Muscle of arm (tissue), 14 donors: ENCODE measurements at places on chromosomes 1 and 21.

GRCh38 chr1:177368255-177368654 lies 197.5 kb downstream of the BRINP2 start:
- no peak for DNase-seq

- no peak for DNase-seq
These were observed 34.9 kb upstream of the NTNG1 start for GRCh38 chr1:107105914-107106313.

DNA sequence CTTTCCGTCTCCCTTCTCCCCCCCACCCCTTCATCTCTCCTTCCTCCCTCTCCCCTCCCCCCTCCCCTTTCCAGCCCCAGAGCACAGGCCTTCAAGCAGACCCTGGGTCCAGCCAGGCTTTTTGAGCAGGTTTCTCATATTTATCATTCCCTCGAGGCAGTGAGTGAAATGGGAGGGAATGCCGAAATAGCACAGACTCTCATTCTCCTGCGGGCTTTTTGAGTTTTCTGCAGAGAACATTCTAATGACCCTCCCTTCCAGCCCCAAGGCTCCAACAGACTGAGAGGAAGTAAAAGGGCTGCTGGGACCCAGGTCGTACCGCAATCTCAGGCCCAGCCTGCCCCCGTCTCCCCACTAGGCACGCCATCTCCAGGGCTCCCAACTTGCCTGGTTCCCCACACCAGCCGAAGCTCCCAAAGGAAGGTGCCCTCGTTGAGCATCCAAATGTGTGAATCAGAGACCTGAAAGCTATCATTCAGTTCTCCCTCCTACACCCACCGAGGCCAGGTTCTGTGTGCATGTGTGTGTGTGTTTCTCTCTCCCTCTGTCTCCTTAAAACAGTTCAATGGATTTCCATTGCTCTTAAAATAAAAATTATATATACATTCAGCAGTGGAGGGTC lies 22.3 kb downstream of the ACTA1 start:
- no peak for DNase-seq

DNA sequence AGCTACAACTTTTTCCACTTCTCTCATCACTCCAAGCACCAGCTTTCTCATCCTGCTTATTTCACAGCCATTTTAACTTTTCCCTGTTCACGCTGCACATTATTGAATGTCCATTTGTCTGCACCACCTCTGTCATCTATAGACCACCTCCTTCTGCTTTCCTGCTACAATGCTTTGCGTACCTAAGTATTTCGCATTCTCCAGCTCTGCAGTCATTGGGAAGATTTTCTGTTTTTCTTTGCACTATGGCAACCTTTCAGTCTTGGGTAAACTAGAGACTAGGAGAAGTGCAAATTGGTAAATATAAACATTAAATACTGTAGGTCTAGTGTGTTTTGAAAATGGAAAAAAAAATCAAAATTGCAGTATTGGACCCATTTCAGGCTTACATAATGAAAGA lies 835 bp downstream of the CCDC30 start:
- DNase-seq, result no peak

GRCh38 chr1:94339206-94339927 lies 78.8 kb upstream of the ABCD3 start:
- DNase-seq, result no peak

DNA sequence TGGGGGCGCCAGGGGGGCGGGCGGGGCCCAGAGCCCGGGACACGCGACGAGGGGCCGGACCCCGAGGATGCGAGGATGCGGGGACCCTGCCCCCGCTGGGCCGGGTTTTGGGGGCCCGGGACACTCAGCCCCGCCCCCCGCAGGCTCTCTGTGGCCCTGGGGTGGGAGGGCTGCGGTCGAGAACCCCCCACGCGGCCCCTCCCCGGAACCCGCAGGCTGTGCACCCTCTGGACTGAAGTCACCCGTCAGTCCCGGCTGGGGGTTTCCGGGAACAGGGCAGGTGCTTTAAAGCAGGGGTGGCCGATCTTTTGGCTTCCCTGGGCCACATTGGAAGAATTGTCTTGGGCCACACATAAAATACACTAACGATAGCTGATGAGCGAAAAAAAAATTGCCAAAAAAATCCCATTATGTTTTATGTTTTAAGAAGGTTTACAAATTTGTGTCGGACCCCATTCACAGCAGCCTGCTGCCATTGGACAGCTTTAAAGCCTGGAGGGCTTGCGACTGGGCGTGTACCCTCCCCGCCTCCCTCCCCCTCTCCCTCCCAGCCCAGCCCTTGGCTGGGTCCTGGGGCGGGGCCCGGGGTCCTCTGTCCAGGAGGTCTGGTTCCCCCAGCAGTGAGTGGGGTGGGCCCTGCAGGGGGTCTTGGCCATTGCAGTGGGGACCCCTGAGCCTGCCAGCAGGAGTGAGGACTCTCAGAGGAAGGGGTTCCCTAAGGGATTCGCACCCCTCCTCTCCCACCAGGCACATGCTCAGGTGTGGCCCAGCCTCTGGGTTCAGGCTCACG lies 21.6 kb upstream of the C1orf159 start:
- no peak for DNase-seq

GRCh38 chr1:218803351-218803997 lies 370.2 kb upstream of the LYPLAL1 start:
- no peak for DNase-seq

DNA sequence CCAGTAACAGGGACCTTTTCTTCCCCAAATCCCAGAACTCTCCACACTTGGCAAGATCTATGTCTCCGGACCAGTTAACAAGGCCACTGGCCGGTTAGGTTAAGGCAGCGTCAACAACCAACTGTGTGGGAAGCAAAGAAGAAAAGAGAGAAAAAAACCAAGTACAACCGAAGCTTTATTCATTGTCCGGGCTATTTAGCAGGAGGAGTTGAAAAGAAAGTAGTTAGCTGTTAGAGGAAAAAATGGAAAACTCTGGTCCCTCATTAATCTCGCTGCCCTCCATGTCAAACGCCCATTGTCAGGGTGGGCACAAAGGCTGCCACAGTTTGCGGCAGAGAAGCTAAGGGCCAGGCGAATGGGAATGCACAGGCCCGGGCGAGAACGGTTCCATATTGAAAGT lies 49.3 kb upstream of the GRIK3 start:
- no peak for DNase-seq

DNA sequence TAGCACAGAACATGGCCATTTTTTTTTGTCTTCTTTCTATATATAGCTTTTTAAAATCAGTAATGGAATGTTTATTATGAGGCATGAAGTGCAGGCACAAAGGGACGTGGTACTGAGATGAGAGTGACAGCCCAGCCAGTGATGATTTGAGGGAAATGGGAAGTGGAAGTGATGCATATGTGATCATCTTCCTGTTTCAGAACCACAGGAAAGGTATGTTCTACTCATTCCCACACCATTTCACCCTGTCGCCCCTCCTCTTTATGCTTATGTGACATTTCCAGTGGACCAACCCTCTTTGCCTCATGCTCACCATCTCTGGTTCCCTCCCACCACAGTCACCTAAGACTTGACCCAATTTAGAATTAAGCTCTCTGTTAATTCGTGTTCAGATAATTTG lies 24.3 kb downstream of the PTGS2 start:
- DNase-seq, result no peak

DNA sequence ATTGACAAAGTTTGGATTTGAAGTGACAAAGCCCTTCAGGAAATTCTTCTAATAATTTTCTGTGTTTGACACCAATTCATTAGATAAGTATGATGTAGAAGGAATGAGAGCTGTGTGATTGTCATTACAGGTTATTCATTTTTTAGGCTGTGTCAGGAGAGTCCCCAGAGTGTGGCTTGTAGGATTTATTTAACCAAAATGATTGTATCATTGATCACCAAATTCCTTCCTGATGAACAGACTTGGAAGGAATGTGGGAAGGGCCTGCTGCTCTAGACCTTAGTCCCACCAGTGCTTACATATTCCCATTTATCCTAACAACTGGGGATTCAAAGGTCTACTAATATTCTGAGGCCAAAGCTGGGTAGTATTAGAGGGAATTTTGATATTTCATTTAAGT lies 383.3 kb upstream of the KAZN start:
- DNase-seq, result no peak

DNA sequence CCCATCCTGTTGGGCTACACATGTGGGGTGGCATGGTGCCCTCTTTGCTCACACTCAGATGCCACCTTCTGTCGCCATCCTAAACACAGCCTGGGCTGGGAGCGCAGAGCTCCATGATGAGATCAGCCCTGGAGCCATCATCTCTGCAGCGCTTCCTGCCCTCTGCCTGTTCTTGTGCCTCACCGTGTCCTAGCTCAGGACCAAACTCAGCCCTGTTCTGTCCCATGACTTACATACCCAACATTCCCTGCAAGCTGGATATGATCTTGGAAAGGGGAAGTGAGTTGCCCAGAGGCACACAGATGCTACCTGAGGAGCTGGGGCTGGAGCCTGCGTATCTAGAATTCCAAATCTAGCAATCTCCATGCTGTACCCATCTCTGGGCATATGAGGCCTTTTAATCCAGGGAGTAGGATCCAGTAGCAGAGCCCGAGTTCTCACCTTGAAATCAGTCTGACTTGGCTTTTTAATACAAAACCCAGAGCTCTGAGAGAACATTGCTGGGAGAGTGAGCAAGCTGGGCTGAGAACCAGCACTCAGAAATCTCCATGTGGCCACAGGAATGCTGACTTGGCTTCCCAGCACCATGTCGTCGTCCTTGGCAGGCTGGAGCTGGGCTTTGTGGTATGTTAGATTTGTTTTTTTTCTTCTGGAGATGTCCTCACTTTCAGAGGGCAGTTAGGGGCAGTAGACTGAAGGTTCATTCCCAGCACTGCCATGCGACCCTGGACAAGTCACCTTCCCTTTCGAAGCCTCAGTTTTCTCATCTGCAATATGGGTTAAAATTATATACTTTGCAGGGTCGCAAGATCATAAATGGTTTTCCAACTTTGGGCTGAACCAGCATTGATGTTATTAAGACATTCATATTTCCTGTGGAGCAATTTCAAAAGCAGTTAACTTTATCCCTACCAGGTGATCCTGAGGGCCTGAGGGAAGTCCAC lies 2.6 kb downstream of the ALPL start:
- DNase-seq, result peak; percentile 51

DNA sequence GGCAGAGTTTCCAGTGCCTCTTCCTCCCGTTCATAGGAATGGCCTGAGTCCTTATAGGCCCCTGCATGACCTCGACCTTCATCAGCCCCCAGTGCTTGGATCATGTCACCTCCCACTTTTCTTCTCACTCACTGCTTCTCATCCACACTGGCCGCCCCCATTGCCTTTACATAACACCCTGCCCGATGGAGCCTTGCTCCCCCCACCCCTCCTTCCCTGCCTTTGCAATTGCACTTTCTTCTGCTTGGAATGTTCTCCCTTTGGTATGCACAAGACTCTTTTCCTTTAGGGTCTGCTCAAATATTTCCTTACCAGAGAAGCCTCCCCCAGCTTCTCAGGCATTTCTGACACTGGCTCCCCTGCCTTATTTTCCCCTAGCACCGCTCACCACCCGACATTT lies 125.2 kb upstream of the KCNJ6 start:
- no peak for DNase-seq

GRCh38 chr1:8396786-8397406 lies 79.0 kb downstream of the SLC45A1 start:
- no peak for DNase-seq

GRCh38 chr1:168420177-168420576 lies 123.6 kb downstream of the XCL2 start:
- DNase-seq, result no peak

DNA sequence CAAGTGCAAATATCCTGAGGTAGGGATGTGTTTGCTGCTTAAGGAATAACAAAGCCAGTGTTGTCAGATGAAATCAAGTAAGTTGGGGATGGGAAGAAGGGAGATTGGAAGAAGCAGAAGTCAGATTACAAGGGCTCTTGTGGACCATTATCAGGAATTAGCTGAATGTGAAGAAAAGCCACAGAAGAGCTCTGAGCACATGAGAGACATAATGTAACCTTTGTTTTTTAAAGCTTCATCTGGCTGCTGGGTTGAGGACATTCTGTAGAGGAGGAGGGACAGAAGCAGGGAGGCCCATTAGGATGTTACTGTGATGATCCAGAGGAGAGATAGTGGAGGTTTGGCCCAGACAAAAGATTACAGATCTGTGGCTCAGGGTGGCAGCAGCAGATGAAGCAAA lies 111.7 kb downstream of the DUSP10 start:
- DNase-seq, result no peak

DNA sequence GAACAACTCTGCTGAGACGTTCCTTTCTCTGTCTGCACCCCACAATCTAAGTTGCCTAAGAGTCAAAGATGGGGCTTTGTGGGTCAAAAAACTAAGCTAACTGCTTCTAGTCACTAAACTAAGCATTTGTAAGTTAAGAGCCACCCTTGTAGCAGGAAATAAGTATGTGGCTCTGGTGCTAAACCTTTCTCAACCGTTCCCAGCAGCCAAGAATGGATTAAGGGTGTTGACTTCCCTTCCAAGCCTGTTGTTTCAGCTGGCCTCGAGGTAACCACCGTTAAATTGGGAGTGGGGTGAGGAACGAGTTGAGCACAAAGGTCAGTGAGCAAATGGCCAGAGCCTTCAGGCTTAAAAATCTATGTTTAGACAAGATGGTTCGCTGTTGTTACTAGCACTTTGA lies 169.1 kb downstream of the TRIM33 start:
- no peak for DNase-seq

- DNase-seq, result no peak
These were observed 504.9 kb downstream of the OMA1 start for GRCh38 chr1:58041621-58042020.

DNA sequence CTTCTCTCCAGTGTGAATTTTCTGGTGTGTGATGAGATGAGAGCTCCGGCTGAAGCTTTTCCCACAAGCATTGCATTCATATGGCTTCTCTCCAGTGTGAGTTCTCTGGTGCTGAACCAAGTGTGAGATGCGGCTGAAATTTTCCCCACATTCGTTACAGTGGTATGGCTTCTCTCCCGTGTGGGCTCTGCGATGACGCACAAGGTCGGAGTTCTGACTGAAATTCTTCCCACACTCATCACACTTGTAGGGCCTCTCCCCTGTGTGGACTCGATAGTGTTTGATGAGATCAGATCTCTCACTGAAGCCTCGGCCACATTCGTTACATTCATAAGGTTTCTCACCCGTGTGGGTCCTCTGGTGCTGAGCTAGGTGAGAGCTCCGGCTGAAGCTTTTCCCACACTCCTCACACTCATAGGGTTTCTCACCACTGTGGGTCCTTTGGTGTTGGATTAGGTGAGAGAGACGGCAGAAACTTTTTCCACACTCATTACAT lies 7.4 kb downstream of the ZNF436 start:
- no peak for DNase-seq

- DNase-seq, result no peak
These were observed 36.2 kb upstream of the EFCAB14 start for GRCh38 chr1:46755121-46755520.

DNA sequence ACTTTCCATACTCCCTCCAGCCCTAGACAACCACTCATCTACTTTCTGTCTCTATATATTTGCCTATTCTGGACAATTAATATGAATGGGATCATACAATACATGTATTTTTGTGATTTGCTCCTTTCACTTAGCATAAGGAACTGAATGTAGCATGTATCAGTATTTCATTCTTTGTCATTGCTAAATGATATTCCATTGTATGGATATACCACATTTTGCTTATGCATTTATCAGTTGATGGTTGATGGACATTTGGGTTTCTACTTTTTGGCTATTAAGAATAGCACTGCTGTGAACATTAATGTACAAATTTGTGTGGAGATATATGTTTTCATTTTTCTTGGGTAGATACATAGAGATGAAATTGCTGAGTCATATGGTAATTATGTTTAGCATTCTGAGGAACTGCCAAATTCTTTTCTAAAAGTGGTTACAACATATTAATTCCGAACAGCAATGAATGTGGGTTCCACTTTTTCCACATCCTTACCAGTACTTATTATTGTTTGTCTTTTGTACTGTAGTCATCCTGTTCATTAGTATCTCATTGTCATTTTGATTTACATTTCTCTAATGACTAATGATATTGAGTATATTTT lies 121.0 kb downstream of the LRRC40 start:
- no peak for DNase-seq

GRCh38 chr1:87197156-87197555 lies 131.5 kb upstream of the LMO4 start:
- DNase-seq, result no peak
